ENCODE measurements at places on chromosomes 6 and 20. TPM values are rescaled to one million over a fixed set of nuclear protein-coding genes. Genes with fewer than 3 reads are reported as not detected.

GRCh38 chr20:12838261-12838866 lies 170.4 kb upstream of the SPTLC3 start:
- no peak for DNase-seq

- no peak for DNase-seq
Observed at GRCh38 chr6:142841915-142842314, 103.1 kb downstream of the HIVEP2 start.

- DNase-seq, result no peak
Observed at GRCh38 chr6:30870546-30870945, 13.8 kb upstream of the DDR1 start.

Gene TASP1
- 16.7 TPM for total RNA-seq

- no peak for DNase-seq
Observed at GRCh38 chr6:166351715-166352285, 9.5 kb upstream of the SFT2D1 start.

- no peak for DNase-seq
Observed at GRCh38 chr20:4813076-4813862, 91.6 kb downstream of the PRND start.

- DNase-seq, result no peak
Observed at GRCh38 chr6:53640361-53640760, 25.2 kb downstream of the KLHL31 start.

- DNase-seq, result no peak
Observed at GRCh38 chr6:33979750-33980149, 166.1 kb downstream of the GRM4 start.

DNA sequence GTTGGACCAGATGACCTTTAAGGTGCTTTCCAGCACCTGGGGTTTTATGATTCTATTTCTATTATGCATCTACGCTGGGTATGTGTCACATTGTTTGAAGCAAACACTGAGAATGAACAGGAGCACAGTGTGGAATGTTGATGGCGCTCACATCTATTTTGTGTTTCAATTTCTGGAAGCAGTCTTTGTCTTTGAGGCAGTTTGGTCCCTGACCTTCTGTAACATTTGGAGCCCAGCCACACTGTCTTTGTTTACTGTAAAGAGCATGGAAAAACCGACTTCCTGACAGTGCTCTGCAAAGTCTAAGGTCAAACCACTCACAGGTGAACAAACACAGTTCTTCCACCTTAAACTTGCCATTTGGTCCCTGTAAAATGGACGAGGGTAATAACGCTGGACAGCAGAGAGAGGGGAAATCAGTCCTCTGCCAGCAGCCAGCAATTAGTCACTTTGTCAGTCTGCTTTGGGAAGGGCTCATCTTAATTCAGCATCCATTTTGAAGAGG lies 155.5 kb downstream of the PRL start:
- DNase-seq, result no peak

DNA sequence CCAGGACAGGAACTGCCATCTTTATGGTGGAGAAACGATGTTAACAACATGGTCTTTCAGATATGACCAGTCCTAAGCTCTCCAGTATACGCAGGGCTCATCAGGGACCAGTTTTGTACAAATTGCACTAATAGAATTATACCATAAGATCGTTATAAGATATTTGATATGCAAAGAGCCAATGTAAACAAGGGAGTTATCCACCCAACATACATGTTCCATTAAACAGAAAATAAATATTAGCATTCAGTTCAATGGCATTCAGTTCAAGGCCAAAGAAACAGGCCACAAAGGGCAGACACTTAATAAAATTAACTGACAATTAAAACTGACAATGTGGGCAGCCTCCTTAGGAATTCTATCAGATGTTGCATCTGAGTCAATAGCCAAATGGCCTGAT lies 2.6 kb downstream of the GFOD1 start:
- no peak for DNase-seq

DNA sequence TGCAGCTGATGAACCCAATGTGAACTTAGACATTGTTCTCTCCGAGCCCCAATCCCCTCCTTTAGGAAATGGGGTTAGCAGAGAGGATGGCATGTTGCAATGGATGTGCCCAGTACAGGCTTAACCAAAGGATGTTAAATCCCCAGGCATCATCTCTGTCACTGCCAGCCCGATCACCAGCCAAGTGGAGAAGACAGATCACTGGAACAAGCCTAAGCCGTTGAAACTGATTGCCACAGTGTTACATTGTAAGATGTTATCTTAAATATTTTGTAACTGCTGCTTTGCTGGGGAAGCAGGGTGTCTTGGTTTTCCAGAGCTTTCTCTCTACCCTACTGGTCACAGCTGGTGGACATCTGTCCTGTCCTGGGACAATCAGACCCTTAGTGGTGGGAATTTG lies 783.4 kb upstream of the CHD6 start:
- no peak for DNase-seq

GRCh38 chr6:110188791-110189190 lies 8.6 kb downstream of the CDC40 start:
- no peak for DNase-seq

Gene SLC44A4
- 10.6 TPM for total RNA-seq

- no peak for DNase-seq
Observed at GRCh38 chr20:62296724-62297448, 5.9 kb upstream of the ADRM1 start.

Gene SLC35F1
- 6.1 TPM for total RNA-seq

DNA sequence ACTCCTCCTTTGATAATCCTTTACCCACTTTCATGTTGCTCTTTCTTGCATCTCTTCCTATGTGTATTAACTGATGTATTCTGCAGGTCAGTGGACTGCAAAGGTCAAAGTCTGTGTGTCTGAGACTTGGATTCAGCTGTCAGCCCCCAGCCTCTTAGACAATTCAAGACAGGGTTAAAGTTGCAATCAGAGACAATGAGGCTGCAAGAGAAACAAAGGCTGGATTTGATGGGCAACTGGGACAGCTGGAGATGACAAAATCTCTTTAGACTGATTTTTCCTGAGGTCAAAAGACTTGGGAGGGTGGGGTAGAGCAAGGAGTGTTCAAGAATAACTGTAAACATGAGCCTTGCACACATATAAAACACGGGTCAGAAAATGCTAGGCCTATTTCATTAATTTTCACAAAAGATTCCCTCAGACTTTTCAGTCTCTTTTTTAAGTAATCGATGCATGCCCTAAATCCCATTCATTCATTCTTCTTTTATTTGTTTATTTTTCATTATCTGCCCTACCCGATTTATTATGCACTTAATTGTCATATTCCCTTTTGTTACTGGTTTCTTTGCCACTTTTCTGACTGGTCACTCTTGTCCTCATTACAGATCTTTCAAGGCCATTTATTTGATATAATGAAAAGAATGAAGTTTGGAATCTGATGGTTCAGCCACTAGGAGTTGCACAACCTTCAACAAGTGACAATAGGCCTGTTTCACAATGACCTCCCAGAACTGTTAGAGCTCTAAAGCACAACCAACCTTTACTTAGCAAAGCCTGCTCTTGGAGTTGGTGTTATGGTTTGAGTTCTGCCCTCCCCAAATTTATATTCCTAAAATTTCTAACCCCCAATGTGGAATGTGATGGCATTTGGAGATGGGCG lies 33.8 kb upstream of the AKAP12 start:
- no peak for DNase-seq

Gene LY6G6F
- total RNA-seq, result not detected

Gene SLC32A1
- total RNA-seq, result not detected

DNA sequence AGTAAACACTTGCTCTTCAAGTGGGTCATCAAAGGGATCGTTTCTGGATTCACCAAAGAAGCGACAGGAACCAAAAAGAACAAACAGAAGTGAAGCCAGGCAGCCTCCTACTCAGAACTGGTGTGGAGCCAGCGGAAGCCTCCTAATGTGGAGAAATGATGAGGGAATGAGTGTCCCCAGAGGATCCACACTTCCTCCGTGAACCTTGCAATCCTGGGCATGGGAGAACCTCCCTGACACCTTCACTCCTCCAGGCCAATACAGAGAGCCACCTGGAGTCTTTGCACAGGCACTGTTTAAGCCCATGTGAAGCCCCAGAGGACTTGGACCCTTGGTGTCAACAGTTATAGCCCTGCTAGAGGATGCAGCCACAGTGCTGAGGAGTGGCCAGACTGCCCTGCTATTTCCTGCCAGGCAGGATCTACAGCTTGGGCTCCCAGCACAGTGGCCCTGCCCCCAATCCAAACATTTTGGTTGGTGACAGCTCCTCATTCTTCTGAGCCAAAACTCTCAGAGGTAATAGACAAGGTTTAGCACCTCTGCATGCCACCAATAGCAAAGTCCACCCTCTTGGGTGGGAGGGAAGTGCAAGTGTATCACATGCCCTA lies 23.2 kb upstream of the SERINC1 start:
- no peak for DNase-seq

Gene CST7
- not detected for total RNA-seq

GRCh38 chr6:36330366-36330765 lies 6.3 kb downstream of the BNIP5 start:
- no peak for DNase-seq

GRCh38 chr6:153790876-153791473 lies 248.1 kb upstream of the OPRM1 start:
- no peak for DNase-seq

- DNase-seq, result no peak
Observed at GRCh38 chr20:48384147-48384818, 443.5 kb downstream of the PREX1 start.

DNA sequence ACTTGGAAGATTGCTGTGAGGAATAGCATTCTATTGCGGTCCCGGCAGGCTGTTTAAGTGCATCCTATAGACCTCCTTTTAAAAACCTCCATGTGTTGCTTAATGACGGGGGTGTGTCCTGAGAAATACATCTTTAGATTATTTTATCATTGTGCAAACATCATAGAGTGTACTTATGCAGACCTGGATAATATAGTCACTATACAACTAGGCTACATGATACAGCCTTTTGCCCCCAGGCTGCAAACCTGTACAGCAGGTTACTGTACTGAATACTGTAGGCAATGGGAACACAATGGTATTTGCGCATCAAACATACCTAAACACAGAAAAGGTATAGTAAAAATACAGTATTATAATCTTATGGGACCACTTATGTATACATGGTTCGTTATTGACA lies 175.6 kb downstream of the RNF144B start:
- DNase-seq, result no peak

- DNase-seq, result no peak
Observed at GRCh38 chr6:1024161-1024560, 287.7 kb upstream of the FOXQ1 start.

Gene SPTLC3
- 10.6 TPM for total RNA-seq

DNA sequence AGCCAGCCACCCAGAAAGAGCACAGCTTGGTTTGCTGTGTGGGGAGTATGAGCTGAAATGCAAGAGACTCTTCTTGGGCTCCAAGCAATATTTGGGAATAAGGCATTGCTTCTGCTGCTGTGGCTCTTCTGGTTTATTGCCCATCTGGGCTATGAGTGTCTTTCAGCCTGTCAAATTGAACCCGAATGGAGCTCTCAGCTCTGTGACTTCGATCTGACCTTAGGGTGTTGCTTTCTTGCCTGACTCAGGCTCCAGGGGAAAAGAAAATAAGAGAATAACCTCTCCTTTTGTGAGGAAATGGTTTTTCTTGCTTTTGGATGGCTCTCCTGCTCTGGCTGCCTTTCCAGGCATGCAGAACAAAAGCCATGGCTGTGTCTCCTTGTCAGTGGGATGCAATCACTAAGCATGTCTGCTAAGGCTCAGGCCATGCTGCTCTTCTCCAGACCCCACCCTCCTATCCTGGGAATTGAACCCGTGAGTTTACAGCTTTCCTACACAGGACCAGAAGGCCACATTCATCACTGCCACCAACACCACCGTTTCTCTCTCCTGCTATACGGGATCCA lies 169.4 kb upstream of the JAG1 start:
- DNase-seq, result no peak

Gene DCBLD1
- total RNA-seq, result 15.0 TPM

Gene CAGE1
- not detected for total RNA-seq

- DNase-seq, result no peak
Observed at GRCh38 chr20:22418738-22419137, 165.6 kb downstream of the FOXA2 start.

DNA sequence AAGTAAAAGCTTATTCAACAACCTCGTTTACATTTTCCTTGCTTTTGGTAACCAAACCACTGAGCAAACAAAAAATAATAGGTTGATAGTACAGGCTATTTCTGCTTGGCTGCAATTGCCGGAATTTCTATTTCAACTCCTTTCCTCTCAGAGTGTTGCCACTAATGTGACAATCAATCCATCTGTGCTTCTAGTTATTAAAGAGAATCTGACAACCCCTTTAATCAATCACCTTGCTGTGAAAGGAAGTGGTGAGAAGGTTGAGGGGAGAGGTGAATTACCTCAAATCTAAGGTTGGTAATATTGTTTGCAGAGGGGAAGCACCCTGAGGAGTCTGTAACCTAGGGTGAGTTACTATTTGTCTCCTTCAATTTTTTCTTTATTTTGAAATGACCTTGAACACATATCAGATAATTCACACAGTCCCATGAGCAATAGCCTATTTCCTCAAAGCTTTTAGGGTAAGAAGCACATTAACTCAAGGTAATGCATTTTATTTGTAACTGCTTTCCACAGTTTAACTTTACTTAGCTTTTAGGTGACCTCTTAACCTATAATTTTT lies 603.4 kb downstream of the MMUT start:
- DNase-seq, result no peak

GRCh38 chr6:157376706-157377230 lies 4.2 kb upstream of the ZDHHC14 start:
- DNase-seq, result no peak

DNA sequence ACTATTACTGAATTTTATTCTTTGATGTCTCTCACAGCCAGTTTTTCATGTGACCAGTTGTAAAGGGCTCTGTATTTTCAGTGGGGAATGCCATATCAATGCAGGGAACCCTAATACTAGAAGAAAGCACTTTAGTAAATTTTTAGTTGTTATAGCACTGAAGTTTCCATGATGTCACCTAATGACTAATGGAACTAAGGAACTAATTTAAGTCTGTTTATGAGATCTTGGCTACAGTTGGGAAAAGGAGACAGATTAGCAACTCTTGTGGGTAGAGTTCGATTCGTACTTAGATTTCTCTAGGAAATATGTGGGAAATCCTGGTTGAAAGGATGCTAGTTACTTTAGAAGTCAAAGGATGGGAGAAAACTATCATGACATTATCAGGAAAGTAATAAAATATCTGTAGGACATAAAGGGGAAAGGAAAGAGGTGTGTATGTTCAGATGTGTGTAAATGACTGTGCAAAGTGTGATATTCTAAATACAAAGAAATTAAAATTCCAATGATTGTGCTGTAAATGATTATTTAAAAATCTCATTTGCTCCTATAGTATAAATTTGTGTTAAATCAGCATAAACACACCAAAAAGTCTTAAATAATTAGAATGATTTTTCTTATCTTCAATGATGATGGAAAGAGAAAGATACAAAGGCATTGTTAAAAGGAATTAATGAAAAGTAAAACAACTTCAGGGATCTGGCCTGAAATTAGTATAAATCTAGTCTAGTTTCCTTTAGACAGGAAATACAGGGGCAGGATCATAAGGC lies 103.4 kb downstream of the LRRC1 start:
- no peak for DNase-seq

GRCh38 chr20:55160996-55161395 lies 685.6 kb downstream of the DOK5 start:
- no peak for DNase-seq
